Globus pallidus (tissue), 1 donor: ENCODE measurements at places on chromosomes 16 and 17.

- DNase-seq, result no peak
These were observed 310.3 kb downstream of the CDH13 start for GRCh38 chr16:82936941-82937551.

- no peak for DNase-seq
These were observed 76.9 kb downstream of the MARF1 start for GRCh38 chr16:15566095-15566494.

DNA sequence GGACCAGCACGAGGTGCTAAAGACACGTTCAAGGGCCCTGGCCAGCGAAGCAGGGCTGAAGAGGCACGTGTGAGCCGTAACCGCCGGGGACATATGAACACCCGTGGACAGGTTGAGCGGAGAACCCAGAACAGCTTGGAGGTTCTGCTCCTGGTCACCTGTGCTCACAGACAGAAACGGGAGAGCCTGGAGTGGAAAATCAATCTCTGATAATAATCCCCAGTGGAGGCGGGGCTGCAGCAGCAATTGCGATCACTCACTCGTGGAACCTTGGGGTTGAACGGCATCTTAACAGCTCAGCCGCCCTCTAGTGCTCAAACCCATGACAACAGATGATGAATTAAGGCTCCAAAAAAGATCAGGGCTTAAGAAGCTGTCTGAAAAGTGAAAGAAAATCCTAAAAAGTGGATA lies 25.6 kb downstream of the WIPI1 start:
- DNase-seq, result no peak

DNA sequence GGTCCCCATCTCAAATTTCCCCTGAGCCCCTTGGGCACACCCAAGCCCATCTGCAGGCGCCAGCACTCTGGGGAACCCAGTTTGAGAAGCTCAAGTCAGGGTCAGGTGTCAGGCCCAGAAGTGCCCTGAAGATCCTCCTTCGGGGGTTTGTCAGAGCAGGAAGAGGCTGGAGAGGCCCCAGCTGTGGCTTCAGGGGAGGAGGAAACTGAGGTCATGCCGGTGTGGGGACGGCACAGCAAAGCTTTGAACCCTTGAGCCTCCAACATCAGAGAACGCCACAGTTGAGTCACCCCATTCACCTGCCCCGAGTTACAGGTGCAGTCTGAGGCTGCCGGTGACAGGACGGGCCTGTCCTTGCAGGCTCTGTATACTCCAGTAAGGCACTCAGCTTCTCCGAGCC lies 140.2 kb upstream of the CIBAR2 start:
- DNase-seq, result no peak
